Cardiac fibroblast (primary cell): ENCODE measurements at places on chromosomes 1 and 21.

DNA sequence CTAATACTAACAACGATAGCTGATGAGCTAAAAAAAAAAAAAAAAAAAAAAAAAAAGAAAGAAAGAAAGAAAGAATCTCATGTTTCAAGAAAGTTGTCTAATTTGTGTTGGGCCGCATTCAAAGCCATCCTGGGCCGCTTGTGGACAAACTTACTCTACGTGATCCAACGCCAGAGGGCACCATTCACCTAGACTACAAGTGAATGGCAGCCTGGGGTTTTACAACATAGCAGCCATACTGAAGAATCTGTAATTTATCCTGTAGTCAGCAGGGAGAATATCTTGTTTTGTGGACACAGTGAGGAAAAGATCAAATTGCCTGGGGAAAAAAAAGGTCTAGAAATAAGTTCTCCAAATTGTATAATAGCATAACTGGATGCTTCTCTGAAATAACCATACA lies 47.0 kb downstream of the CYP2J2 start:
- DNase-seq: peak; percentile 88

- DNase-seq: no peak
Observed at GRCh38 chr1:99601709-99602403, 44.1 kb upstream of the PALMD start.

DNA sequence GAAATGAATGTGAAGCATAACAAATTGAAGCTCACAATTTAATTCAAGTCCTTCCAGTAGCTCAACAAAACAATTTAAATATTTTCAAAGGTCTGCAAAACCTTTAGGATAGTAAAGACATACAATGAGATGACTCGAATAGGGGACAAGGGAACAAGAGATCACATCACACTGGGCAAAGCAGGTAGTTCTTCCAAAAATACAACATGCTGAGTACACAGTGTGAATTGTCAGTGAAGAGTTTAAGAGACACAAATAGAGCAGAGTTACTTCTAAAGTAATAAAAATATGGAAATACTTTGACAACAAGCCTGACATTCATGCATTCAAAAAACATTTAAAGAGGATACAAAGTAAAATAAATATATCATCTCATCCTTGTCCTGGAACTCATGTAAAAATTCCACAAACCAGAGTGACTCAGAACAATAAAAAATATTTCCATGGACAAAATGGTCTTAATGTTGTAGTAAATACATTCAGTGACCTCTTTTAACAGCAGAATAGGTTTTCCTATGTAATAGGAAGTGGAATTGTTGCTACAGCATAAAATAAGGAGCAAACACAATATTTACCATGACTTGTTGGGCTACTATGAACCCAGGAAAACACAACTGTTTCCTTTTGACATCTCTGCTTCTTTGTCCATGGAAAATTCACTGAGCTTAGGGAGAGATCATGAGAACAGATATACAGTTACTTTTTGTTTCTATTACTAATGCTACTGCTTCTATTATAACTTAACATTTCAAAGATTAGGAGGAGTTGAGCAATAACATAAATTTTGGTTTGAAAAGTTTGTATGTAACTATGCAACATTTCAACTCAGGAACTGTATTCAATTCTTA lies 83.7 kb upstream of the BCL10 start:
- DNase-seq: peak; percentile 60

GRCh38 chr21:44353191-44353970 lies at the start of gene TRPM2:
TRPM2 (plus strand) TSS chr21:44353621; CDS start chr21:44353701, 80 bp downstream.
- peak; percentile 43 for DNase-seq

DNA sequence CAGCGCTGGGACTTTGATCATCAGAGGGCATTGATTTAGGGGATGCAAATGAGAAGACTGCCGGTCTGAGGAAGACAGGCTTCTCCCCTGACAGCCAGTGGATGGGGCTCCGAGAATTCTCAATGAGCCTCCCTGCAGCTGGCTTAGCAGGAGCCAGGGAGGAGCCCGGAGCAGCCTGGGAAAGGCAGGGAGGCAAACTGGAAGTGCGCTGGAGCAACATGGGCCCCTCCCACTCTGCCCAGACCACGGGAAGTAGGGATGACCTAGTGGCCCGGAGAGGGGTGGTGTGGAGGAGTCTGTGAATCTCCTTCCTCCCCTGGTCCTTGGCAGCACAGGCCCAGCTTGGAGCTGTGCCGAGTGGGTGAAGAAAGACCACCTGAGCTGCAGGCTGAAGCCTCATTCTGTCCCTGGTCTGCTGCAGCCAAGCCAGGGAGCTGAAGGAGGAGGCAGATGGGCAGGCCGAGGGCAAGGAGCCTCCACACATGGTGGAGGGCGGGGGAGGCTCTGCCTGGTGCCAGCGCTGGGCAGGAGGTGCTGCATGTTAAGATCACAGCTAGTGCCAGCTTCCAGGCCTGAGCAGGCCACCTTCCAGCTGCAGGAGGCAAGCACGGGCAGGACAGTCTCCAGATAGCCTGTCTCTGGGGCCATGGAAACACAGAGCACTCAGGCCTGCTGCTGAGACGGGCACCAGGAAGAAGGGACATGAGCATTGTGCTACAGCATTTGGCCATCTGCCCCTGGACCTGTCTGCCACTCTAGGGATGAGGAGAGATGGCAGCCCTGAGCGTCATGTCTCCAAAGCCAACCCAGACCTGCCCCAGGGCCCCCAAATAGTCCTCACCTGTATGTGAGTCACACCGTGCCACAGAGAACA lies 12.2 kb upstream of the CLSTN1 start:
- DNase-seq: peak; percentile 60

GRCh38 chr1:248828845-248829244 lies 3.1 kb upstream of the SH3BP5L start:
- peak; percentile 81 for DNase-seq

- peak; percentile 86 for DNase-seq
Observed at GRCh38 chr21:45365608-45366241, 39.2 kb upstream of the COL18A1 start.

GRCh38 chr1:53729456-53730223 lies 9.3 kb downstream of the GLIS1 start:
- DNase-seq: no peak

- no peak for DNase-seq
Observed at GRCh38 chr1:245687152-245687635, 532.4 kb downstream of the KIF26B start.
